ENCODE measurements at places on chromosomes 3 and 15.

DNA sequence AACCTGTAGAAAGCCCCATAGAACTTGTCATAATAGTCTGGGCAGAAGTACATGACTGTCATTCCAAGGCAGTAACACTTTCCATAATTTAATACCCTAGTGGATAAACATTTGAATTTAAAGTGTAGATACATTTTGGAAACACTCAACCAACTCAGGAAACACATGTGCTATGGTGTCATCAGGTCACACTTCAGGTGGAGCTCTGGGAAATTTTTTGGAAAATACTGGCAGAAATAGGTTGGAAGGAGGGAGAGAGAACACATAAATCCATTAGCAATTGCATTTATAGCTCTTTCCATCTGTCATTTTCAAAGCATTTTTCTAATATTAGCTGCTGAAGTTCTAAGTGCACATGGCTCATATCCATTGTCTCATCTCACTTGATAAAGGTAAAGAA is 135.7 kb downstream of the MEIS2 start:
- DNase-seq, result no peak

DNA sequence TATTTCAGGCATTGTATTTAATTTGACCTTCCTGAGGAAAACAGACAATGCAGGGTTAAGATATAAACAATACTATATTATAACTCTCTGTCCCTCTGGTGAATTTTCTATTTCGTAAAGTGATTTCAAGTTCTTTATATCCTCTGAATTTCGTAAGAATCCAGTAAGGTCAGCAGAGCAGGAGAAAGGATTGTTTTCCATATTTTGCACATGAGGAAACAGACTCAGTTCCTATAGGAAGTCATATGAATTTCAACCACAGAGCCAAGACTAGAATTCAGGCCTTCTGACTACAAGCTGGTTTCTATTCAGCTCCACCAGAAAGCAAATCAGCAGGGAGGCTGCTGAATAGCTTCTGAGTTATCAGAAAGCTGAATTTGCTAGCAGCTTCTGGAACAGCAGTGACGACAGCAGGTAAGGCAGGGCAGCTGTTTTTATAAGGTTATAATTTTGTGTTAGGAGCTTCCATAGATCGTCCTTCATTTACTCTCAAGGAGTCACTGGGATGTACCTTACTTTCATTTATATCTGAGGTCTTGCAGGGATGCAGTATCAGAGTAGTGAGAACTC is 11.1 kb upstream of the PLAAT1 start:
- no peak for DNase-seq

DNA sequence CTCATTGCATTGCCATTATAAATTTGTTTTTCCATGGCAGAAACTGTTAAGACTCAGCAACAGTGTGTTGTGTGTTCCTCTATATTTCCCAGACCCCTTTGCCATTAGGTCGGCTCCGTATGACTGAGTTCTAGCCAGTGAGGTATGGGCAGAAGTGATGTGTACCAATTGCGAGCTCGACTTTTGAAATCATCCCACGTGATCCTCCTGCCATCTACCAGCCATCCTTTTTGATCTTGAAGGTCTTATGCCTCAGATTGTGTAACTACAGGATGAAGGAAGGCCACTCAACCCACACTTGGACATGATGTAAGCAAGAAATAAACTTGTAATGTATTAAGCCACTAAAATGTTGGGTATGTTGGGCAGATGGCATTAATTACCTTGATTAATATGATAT is 562.3 kb downstream of the PDCD6IP start:
- DNase-seq, result no peak

GRCh38 chr3:29311795-29312194 is 30.9 kb downstream of the RBMS3 start:
- no peak for DNase-seq

DNA sequence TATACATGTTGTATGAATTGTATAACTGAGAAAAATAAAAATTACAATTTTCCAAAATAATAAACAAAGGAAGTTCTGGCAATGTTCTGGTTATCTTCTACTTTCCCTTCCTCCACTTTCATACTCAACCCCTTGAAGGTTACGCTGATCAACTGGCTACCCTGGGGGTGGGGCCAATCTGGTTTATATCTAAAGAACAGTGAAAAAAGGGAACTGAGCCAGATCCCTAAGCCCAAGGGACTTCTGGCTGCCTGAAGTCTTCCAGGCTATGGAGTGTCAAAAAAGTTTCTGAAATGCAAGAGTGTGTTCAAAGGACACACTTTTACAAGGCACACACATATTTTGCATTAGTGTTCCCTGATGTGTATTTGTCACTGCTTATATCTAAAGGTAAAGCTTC is 591.9 kb downstream of the ROBO1 start:
- no peak for DNase-seq

DNA sequence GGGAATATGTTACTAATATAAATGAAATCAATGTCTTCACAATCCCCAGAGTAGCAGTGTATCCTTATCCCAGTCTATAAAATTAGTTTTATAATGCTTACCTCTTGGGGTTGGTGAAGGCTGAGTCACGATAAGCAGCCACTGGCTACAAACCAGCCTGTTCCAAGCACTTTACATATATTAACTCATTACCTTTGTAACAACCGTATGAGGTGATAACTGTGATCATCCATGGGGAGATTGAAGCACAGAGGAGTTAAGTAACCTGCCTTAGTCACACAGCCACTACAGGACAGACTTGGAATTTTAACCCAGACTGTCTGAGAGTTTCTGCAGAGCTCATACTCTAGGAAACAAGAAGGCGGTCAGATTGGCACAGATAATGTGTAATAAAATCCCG is 43.3 kb upstream of the MITF start:
- DNase-seq, result no peak

GRCh38 chr3:16452261-16452660 is 61.2 kb downstream of the RFTN1 start:
- no peak for DNase-seq

DNA sequence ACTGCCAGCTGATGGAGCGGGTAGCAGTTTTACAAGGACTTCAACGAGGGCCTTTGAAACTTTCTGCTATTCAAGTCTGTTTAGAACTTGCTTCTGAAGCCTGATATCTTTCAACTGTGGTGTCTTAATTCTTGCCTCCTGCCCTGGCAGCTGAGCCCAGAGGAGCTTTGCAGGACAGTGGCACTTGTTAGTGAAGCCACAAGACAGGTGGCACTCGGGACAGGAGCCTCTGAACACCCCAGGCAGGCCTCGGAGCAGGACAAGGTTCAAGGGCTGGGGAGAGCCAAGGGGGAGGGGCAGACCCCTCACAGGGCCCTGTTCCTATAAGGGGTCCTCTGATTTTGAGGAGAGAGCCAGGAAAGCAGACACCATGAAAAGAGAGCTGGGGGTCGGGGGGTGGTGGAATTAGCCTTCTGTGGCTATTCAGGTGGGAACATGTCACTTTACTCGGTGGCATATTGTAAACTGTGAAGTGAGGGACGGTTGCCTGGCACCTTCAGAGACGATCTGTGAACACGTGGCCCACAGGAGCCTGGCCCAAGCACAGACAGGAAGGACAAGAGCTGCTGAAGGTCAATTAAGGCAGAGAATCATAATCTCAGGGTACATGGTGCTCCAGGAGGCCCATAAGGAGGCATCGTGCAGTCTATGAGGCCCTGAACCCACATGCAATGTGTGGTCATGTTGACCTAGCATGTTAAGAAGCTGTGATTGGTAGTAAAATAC is 30.1 kb upstream of the KY start:
- DNase-seq, result no peak

DNA sequence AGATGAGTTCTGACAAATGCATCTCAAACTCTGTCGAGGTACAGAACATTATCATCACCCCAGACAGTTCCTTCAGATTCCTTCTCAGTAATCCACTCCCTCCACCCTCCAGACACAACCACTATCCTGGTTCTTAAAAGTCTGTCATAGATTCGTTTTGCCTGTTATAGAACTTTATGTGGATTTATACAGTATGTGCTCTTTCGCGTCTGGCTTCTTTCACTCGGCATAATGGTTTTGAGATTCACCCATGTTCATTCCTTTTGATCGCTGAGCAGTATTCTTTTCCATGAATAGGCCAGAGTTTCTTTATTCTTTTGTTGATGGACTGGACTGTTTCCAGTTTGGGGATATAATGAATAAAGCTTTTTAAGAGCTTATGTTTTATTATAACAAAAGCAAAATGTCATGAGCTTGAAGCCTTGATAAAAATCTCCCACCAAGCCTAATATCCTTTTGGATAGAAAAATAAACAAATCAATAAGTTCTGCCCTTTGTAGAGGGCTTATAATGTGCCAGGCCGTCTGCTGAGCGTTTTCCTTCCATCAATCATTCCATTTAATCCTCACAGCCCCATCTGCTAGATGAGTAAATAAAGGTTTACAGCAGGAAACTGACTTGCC is 21.3 kb upstream of the RFTN1 start:
- no peak for DNase-seq

- no peak for DNase-seq
Observed at GRCh38 chr15:89333011-89333860, 1.4 kb downstream of the POLG start.

GRCh38 chr3:5095886-5096285 is 26.2 kb upstream of the ARL8B start:
- no peak for DNase-seq

DNA sequence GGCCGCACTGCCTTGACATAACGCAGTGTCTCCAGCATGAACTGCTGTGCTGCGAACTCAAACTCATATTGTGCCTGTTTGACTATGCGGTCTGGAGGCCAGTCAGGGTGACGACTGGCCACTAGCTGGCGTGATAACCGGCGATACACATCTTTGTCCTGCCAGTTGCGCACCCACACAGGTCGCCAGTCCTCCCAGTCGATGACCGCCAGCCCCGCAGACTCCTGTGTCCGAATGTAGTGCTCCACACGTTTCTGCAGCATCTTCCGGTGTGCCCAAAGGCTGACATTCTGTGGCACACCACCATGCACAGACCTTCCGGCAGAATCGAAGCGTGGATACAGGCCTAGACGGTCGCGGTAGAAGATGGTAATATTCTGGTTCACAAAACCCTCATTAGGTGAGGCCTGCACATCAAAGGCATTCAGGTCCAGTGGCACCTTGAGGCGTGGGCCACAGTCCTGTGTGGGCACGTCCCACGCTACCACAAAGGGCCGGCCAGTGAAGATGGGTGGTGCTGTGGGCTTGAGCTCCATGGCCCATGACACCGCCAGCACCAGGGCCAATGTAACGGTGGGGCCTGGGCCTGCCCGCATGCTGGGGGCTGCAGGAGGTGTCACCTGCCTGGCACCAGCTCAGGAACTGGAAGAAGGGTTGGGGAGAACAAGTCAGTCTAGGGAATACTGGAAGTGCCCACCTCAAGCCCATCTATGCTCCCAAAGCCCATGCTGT is 2.5 kb downstream of the HYAL2 start:
- no peak for DNase-seq

GRCh38 chr15:71051539-71051938 is 63.7 kb upstream of the THSD4 start:
- no peak for DNase-seq

DNA sequence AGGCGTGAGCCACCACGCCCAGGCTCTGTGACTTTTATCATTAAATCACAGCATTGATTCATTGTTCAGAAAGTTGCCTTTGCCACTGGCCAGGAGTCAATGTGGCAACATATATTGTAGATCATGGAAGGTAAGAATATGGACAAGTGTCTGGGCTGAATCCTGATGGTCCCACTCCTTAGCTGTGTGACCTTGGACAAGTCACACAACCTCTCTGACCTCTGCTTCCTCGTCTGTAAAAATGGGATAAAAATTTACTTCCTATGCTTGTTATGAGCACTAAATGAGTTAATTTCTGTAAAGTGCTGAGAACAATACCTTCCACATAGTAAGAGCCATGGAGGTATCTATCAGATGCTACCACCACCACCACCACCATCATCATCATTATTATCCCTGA is 103.5 kb upstream of the RAD18 start:
- DNase-seq, result no peak

GRCh38 chr15:39153716-39154115 is 427.2 kb upstream of the THBS1 start:
- DNase-seq, result no peak

DNA sequence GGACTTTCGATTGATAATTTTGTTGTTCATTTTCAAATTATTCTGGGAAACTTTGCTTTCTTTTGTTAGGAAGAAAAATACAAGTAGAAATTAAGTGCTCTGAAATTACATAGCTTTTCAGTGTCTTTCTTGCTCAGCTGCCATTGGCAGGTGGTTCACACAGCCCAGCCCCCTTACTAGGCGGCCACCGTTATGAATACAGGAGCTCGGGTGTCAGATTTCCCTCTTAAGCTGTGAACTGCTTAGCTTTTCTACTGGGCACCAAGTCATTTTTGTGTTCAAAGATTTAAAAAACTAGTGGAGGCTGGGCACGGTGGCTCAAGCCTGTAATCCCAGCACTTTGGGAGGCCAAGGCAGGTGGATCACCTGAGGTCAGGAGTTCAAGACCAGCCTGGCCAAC is 55.2 kb downstream of the HMG20A start:
- DNase-seq, result no peak

DNA sequence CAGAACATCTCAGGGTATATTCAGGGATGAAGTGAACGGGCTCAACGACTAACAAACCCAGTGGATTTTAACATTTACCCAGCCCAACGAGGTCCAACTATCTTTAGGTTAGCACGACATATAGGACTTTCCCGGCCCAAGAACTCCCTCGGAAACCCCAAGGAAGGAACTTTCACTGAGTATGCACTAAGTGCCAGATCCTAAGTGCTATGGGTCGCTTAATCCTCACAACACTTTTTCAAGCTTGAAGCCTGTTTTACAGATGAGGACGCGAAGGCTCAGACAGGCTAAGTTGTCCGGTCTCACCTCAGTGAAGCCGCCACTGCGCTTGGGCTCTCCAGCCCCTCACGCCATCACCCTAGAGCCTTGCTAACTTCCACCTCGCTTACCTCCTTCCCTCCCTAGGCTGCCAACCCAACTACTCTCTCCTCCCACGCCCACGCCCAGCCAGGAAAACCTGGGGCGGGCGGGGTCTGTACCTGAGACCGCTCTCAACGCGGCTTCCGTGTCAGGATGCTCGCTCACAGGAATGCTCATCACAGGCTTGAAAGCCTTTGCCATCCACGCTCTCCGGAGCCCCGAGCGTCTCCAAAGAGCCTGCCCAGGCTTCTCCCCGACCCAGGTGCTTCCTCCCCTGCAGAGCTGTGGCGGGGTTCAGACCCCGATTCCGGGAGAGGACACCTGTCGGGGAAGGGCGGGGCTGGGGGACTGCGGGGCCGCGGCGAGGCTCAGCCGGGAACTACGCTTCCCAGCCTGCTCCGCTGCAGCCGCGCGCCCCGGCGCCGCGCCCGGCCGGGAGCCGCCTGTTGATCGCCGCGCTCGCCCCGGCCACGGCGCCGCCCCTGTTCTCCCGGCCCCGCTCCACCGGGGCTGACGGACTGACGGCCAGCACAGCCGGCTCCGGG is at the start of gene TMOD2:
TMOD2 (plus strand) TSS at position 806 of the 905 bp plus-strand sequence. CDS start 14,845 bp downstream, outside the sequence.
- no peak for DNase-seq

- no peak for DNase-seq
Observed at GRCh38 chr15:61118885-61119284, 110.2 kb downstream of the RORA start.

GRCh38 chr3:141682007-141682406 is 56.1 kb upstream of the RNF7 start:
- no peak for DNase-seq

GRCh38 chr3:177430653-177431052 is 233.4 kb upstream of the TBL1XR1 start:
- no peak for DNase-seq

- DNase-seq, result no peak
Observed at GRCh38 chr15:42050484-42051255, 29.8 kb upstream of the PLA2G4E start.

GRCh38 chr15:57215881-57216280 is 160.4 kb upstream of the CGNL1 start:
- no peak for DNase-seq

GRCh38 chr3:121757087-121757811 is 7.7 kb upstream of the GOLGB1 start:
- no peak for DNase-seq

- no peak for DNase-seq
Observed at GRCh38 chr15:40984964-40985363, 31.7 kb downstream of the CHAC1 start.

Measured in stimulated activated CD4-positive, alpha-beta T cell treated with anti-CD3 and anti-CD28 coated beads, Interleukin-4, amount 100 ng/mL, for 48 hours (primary cell).